ENCODE measurements at places on chromosomes 5 and 9. TPM values are rescaled to one million over a fixed set of nuclear protein-coding genes. Genes with fewer than 3 reads are reported as not detected.

The ANKH gene
- 16.2 TPM for total RNA-seq

GRCh38 chr5:179194201-179194910 lies 134.2 kb downstream of the ZNF354C start:
- DNase-seq, result no peak

- DNase-seq, result no peak
These were observed 123.8 kb downstream of the DROSHA start for GRCh38 chr5:31407921-31408693.

GRCh38 chr9:89601856-89602562 lies 2.8 kb upstream of the GADD45G start:
- no peak for DNase-seq

The THG1L gene
- total RNA-seq, result 11.9 TPM

The LMBRD2 gene
- 24.4 TPM for total RNA-seq

The SLC36A3 gene
- 8.3 TPM for total RNA-seq

DNA sequence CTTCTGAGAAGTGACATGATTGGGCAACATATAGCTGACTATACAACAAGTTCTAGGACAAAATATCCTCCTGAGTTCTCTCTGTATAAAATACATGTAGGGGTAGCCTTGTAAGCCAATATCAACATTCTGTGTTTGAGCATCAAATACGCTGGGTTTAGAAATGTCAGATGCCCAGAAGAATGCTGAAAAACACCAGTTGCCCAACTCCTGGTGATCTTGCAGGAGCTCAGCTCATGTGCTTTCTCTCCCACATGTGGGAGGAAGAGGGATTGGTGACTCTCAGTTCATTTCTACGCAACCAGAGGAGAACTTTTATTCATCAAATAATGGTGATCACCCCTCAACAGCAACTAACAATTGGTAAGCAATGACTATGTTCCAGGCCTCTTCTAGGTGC lies 810.9 kb upstream of the ACO1 start:
- DNase-seq, result no peak

GRCh38 chr9:83304686-83305085 lies 233.5 kb downstream of the FRMD3 start:
- DNase-seq, result peak; percentile 85
